ENCODE measurements at places on chromosomes 6 and 20.

DNA sequence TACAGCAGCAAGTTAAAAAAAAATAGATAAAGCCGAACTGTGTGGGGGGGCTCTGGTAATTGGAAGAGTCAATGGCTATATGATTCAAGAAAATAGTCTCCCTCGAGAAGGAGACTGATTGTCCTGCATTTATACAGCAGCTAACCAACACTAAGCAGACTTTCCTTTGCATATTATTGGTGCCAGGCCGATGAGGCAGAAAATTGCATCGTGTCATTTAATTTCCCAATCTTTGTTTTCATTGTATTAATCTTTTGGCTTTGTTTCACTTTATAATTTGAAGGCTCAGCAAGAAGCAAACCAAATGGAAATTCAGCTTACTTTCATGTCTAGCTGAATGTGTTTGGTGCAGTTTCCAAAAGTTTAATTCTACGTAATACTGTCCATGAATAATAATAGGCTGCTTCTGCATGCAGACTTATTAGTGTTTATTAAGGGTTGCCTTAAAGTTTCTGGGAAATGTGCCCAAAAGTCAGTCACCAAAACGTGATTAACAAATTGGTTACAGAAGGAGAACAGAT is 258.5 kb downstream of the HACE1 start:
- no peak for DNase-seq

DNA sequence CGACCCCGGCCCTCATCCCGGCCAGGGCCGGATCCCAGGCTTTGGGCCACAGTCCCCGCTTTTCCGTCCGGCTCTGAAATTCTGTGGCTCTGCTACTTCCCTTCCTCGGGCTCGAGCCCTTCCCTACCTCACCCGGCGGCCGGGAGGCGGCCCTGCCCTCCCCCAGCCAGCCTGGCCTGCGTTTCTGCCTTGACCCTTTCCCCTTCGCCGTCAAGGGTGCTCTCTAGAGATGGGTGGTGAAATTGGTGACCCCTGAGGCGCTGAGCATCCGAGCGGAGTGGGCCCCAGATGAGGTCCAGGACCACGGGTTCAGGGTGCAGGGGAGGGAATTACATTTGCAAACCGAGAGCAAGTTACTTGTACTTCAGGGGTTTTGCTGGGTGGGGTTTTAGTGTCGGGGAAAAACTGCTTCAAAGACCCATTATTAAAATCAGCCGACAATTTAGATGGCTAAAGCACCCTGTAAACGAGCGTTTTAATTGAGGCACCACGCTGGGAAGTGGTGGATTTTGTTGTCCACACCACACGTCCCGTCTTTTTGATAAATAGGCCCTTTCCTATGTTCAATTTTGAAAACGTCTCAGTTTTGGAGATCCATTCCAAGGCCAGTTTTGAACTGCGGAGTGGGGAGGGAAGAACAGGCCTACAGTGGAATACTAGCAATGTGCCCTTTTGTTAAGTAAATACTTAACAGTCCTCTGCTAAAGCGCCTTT is 9.9 kb downstream of the TFAP2A start:
- no peak for DNase-seq

DNA sequence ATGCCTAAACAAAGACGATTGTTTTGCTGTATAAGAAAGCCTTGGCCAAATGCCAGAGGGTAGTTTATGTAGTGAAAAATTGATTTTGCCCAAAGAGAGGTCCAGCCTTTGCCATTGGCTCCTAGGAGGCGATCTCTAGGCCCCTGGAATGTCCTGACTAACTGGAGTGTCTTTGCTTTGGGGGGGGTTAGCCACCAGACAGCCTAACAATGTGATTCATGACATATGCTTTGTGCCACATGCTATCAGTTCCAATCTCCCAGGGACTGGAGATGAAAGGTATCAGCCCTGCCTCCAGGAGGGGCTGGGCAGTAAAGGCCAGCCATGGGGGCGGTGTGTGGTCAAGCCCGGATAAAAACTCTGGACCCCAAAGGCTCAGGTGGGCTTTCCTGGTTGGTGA is 32.7 kb upstream of the TUBB2A start:
- no peak for DNase-seq

- DNase-seq, result no peak
These were observed 19.6 kb upstream of the LTV1 start for GRCh38 chr6:143823548-143823947.

- no peak for DNase-seq
These were observed 85.3 kb downstream of the TRMT6 start for GRCh38 chr20:5864873-5865587.

DNA sequence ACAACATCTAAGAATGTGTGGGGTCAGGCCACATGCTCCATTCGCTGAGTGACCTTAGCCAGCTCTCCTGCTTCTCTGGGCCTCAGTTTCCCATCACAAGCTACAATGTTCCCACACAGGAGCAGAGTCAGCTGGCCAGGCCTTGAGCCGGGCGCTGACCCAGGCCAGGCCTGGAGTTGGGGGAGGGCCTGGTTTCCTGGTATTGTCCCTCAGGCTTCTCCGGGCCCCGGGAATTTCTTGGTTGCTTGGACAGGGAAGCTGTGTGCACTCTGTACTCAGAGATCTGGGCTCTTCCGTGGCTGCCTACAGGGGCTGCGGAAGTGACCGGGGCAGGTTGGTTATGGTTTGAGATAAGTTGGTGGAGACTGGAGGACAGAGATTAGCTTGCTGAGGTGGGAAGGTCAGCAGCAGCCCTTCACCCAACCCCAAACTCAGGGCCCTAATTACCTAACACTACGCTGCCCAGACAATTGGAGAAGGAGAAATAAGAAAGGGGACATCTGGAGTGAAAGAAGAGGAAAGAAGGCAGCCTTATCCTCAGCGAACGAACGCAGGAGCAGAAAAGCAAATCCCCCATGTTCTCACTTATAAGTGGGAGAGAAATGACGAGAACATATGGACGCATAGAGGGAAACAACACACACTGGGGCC is 6.2 kb downstream of the TGM2 start:
- no peak for DNase-seq

- DNase-seq, result no peak
These were observed 116.2 kb downstream of the LAMP5 start for GRCh38 chr20:9630554-9630953.

GRCh38 chr20:29497261-29497671 is 1760.2 kb upstream of the DEFB115 start:
- peak; percentile 0 for DNase-seq

GRCh38 chr6:144697369-144697760 is 412.2 kb downstream of the UTRN start:
- DNase-seq, result no peak

- DNase-seq, result no peak
These were observed 42.9 kb upstream of the UST start for GRCh38 chr6:148703900-148704299.

DNA sequence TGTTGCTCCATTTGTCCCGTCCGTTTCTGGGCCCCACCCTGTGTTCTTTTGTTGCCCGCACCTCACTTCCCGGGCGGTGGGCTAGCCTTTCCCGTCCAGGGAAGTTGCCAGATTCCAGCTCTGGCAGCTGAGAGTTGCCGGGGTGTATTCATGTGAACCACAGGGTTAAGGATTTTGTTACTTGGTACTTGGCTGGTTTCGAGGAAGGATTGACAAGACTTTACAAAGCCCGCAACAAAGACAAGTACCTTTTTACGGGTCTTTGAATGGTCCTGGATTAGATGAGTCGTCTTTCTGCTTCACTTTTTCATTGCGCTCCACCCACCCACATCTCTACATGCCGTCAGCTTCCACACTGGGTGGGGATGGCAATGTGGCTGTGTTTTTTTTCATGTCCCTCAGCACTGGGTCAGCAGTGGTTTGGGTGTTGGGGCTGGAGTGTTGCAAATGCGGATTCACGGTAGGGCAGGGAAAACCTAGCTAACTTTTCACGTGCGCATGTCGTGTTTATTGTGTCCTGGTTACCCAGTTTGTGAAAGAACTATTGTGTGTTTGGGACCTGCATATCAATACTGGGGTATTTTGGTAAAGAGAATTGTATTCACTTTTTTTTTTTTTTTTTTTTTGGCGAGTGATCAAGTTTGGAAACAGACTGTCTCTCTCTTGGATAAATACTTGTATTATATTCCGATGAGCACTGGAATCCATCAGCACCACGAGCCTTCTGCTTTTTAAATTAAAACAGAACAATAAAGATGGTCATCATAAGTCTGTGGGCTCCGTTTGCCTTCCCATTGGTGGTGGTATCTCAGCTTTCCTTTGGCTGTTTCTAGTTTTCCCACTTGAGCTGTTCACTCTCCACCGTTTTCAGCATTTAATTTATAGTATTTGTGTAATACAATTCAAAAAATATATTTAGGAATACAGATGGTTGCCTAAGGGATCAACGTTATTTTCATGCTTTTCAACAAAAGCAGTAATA is 1.2 kb downstream of the DUSP22 start:
- no peak for DNase-seq

DNA sequence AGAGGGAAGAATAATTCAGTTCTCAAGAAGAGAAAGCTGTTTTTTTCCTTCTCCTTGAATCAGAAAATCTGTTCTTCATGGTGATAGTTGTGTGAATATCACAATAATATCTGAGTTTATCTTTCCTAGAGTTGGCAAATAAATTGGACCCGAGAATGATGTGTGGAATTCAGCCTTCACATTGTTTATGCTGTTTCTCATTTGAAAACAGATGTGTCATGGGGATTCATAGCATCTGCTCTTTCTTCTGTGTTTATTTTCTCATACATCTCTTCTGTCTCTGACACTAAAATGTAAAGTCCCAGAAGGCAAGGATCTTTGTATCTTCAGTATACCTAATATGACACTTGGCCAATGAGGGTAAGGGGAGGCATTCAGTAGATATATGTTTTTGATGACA is 103.6 kb upstream of the SGK1 start:
- no peak for DNase-seq

DNA sequence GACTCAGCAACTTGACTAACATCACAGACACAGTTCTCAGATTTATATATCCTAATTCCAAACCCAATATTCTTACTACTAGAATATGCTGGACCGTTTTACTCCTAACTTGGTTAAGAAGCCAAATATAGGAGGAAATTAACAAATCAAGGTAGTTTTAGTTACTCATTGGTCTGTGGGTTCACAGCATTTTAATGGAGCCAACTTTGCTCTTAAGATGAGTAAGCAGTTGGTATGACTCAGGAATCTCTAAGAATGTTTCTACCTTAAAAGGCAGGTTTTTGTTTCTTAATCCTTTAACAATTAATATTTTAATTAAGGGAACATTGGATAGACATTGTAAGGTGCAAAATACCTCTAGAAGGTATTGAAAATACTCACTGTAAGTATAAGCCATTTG is 31.6 kb downstream of the OPRM1 start:
- DNase-seq, result no peak

- no peak for DNase-seq
These were observed 23.7 kb upstream of the MAP3K4 start for GRCh38 chr6:160967833-160968232.

DNA sequence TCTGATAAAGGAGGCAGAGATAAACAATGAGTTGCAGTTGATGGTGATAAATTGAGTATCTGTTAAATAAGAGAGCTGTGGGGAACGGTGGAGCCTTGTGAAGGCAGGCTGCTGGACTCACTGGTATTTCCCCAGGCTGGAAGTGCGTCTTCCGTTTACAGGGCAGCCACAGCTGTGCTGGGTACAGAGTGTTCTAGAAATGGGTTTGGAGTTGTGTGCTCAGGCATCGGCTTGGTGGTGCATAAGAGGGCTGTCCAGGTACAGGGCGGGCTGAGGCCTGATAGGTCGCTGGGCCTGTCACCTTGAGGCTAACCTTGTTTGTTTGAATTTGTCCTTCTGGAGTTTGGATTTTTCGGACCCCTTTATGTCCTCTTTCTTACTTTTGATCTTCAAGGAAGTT is 39.3 kb downstream of the ARID1B start:
- DNase-seq, result no peak

DNA sequence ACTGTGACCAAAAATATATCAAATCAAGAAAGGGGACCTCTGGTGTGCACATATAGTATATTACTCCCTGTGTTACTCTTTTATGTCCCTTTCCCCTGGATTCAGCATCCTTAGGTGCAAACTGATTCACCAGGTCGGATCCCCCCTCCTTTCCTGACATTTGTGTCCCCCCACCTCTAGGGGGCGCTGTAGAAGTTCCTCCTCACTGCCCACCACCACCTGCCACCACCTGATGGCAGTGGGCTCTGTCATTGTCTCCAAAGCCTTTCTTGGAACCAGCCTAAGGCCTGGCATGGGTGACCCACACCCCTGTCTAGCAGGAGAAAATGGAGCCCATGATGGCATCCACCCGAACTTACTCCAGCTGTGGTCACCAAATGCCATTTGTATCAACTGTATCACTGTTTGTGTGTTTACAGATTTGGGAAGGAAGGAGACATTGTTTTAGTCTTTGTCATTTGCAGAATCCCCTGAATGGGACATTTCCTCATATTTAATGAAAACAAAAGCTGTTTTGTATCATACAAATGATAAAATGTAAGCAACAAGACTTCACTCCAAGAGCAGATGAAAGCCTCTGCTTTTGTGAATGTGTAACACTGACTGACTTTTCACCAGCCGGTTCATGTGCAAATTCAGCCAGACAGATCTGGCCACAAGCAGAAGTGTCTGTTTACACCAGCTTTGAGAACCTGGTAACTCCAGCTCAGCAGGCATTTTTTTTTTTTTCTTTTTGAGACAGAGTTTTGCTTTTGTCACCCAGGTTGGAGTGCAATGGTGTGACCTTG is 66.2 kb downstream of the ARMC2 start:
- DNase-seq, result no peak

DNA sequence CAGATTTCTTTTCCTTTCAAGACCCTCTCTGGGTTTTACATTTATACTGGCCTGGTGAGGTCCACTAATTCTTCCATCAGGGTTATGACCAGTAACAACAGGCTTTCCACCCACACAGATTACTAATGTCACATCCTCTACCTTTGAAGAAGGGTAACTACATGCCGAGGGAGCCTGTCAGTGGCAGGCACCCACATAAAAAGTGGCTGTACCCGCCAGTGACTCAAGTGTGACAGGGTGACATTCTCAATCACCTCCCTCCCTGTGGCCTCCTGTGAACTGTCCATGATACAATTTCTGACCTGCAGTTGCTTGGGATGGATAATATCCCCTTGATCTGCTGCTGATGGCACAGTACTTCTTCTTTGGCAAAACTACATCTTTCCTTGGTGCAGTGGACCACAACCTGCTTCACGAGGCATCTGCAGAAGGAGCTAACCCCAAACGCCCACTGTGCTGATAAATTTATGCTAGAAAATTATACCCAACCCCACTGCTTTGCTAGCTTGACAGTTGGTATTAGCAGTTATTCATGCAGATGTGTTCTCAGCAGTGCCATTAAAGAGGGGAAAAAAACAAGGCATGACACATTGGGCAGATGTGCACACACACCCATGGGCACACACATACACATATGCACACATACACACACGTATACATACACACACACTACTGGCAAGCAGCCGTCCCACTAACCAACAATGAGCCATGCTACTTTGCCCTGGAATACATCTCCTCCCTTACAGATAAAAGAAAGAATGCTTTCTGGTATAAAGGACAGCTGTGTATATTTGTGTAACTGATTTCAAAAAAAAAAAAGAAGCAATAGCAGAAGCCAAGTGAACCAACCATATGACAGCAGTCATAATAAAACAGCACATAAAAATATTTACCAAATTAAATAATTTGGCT is 20.8 kb downstream of the GFOD1 start:
- no peak for DNase-seq
